Esophagus muscularis mucosa (tissue), 4 donors: ENCODE measurements at places on chromosomes 5 and 9. TPM values are rescaled to one million over a fixed set of nuclear protein-coding genes. Genes with fewer than 3 reads are reported as not detected.

Gene CCNG1
- 143 TPM for total RNA-seq

Gene PSD2
- total RNA-seq, result 0.13 TPM

Gene CAMK4
- total RNA-seq, result 5.3 TPM

Gene QRFP
- not detected for total RNA-seq

Gene GLRA1
- not detected for total RNA-seq

Gene CCIN
- total RNA-seq, result 1.0 TPM

Gene PAPPA
- 3.5 TPM for total RNA-seq

Gene TEX48
- total RNA-seq, result not detected

Gene SLC36A2
- not detected for total RNA-seq

Gene GKAP1
- 22.4 TPM for total RNA-seq

Gene ADAMTSL1
- 140 TPM for total RNA-seq

Gene PRDM9
- not detected for total RNA-seq

Gene MUSK
- 3.5 TPM for total RNA-seq

Gene HSPB3
- total RNA-seq, result 33.1 TPM

Gene BSPRY
- 0.83 TPM for total RNA-seq

Gene AGPAT2
- 47.4 TPM for total RNA-seq

Gene YIPF5
- total RNA-seq, result 31.1 TPM

Gene ZBED3
- 5.4 TPM for total RNA-seq

Gene PCDHB11
- 2.7 TPM for total RNA-seq
